Hippocampal formation (tissue), 2 donors: ENCODE measurements at places on chromosomes 7 and 10.

DNA sequence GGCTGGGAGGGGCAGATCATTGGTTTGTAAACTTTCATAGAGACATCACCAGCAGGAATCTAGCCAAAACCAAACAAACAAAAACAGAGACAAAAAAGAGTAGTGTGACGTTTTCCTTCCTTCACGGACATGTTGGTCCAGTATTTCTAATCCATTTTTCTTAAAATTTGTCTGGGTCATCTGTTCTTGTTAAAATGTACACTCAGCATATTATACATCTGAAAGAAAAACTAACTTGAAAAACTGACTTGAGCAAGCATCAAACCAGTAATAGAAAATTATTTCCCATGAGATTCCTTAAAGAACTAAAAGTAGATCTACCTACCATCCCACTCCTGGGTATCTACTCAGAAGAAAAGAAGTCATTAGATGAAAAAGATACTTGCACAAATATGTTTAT is 164.2 kb downstream of the KLF6 start:
- DNase-seq, result no peak

GRCh38 chr7:27842851-27843250 is 102.9 kb downstream of the TAX1BP1 start:
- no peak for DNase-seq

- DNase-seq, result no peak
These were observed 162.3 kb downstream of the BAMBI start for GRCh38 chr10:28839600-28840007.

DNA sequence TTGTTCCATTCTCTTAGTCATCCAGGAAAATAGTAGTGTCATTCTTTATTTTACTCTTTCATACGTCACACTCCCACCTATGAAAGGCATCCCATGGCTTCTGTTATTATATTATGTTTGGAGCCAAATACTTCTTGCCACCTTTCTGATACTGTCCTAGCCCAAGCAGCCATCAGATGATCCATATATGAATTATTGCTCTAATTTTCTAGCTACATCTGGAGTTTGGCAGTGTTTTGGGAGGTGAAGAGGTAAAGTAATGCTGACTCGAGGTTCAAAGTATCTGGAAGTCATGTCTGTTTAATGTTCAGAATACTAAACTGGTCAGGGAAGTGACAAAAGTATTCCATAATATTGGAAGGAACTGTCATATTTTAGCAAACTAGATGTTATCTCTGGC is 362.5 kb downstream of the GPR37 start:
- DNase-seq, result no peak
